ENCODE measurements at places on chromosomes 1 and 21.

DNA sequence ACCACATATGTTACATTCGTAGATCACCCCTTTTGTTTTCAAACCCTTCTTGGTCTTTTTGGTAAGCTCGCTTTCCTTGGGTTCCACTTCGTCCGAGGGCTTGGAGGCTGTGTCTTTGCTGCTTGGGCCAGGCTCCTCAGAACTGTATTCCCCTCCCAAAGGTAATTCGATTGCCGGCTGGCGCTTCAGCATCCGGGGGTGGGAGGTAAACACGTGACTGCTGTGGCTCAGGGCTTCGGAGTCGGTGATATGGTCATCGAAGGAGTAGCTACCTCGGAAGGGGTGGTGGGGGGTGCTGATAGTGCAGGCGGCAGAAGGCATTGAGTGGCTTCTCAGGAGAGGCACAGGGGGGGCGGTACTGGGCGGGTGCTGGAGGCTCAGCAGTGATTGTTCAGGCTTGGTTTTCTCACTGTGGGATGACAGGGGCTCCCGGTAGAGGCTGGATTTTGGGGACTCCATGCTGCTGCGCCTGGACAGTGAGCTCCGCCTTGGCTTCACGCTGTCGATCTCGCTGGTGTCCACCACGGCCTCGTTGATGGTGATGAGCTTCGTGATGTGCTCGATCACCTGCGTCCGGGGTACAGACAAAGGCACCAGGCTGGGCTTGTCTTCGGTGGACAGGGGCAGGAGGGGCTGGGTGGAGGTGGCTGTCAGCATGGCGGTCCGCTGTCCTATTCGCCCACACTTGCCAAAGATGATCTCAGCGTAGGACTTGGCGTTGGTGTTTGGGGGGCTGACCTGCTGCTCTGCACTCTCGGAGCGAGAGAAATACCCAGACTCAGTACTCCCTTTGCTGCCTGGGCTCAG lies 98.6 kb upstream of the EDN2 start:
- DNase-seq = no peak

- DNase-seq = no peak
Measured at GRCh38 chr1:101301446-101302057, 64.7 kb downstream of the S1PR1 start.

- DNase-seq = no peak
Measured at GRCh38 chr1:37621326-37621870, 13.3 kb downstream of the RSPO1 start.

- DNase-seq = no peak
Measured at GRCh38 chr1:235434001-235434400, 66.8 kb downstream of the TBCE start.
